Activated T-cell treated with anti-CD3 and anti-CD28 coated beads, Interleukin-2, amount 50 U/mL, for 1 hour (primary cell): ENCODE measurements at places on chromosomes 2 and 18.

- no peak for DNase-seq
These were observed at the start of gene RAMP1 for GRCh38 chr2:237859533-237860272. RAMP1 (plus strand) TSS chr2:237859623; CDS start chr2:237859676, 53 bp downstream.

DNA sequence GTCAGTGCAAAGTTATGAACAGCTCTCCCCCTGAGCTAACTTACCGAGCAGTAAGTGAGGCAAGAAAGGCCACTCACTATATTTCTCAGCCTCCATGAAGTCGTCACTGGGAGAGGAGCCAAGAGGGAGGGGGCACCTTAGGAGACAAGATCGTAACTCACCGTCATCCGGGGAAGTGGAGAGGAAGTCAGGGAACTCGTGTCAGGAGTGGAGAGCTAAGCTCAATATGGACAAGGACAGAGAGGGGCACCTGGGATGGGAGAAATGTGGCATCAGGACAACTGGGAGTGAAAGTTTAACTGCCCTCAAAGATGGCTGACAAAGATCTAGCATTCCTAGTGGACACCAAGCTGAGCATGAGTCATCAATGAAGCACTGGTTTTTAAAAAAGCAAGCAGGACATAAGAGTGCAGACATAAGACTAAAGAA lies 37.1 kb downstream of the BCL11A start:
- DNase-seq, result no peak

- no peak for DNase-seq
These were observed 53.3 kb downstream of the TNS1 start for GRCh38 chr2:217949447-217949846.

DNA sequence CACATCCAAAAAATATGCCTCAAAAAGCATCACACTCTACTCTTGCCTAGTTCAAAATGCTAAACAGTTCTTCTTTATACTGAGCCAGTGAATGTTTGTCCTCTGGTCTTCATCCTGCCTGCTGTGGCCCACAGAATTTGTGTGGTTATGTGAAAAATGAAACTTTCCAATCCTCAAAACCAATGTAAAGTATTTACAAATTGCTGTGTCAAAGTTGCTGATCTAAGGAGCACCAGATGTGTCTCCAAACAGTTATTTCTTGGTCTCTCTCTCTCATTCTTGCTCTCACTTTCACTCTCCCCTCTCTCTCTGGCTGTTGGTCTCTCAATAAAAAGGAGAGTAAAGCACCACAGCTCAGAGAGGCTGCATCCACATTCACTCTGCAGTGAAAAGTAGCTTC lies 23.0 kb downstream of the EPHA4 start:
- no peak for DNase-seq

DNA sequence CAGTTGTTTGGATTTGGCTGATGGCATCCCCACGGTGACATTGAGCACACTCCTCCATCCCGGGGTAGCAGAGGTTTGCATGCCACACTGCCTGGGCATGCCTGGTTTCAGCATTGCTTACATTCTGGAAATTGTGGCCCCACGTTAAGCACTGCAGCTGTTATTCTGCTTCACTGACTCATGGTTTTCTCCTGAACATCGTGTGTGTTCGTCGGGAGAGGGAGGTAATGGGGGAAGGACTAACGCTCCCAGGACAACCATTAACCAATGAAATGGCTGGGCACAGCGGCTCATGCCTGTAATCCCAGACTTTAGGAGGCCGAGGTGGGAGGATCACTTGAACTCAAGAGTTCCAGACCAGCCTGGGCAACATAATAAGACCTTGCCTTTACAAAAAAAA lies 28.2 kb upstream of the YWHAQ start:
- DNase-seq, result no peak

- no peak for DNase-seq
These were observed 1102.6 kb upstream of the PIK3C3 start for GRCh38 chr18:40852406-40852805.

DNA sequence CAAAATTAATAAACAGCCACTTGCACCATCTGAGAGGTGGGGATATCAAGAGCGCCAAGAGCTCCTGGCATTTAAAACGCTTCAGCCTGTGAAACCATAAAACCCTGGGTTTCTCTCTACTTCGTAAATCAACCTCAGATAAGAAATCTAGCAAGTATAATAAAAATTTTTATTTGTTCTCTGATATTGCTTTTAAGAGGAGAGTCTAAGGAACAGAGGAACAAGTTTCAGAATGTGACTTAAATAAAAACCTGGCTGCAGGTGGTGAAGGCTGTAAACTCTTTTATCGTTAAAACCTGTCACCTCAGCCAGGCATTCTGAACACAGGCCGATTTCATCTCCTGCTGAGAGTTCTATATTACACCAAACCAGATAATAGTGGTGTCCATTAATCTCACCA lies 9.9 kb downstream of the DYTN start:
- DNase-seq, result no peak

- no peak for DNase-seq
These were observed 61.8 kb upstream of the DCC start for GRCh38 chr18:52278191-52278590.

GRCh38 chr2:217258170-217258569 lies 398.3 kb upstream of the TNP1 start:
- no peak for DNase-seq

DNA sequence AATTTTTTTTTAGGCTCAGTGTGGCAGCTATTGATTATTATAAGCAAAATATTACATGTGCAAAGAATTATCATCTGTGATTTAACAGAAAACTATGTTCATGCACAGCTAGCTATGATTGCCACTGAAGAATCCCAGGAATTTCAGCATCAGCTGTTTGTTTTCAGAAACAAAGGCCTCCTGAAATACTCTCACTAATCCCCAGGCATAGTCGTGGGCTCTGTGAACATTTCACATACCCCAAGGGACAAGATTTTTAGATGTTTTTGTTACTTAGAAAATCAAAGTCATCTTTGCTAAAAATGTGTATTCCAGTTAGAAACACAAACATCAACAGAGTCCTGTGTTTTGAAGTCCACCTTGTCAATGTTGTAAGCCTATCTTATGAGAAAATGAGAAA lies 156.1 kb downstream of the MYO1B start:
- no peak for DNase-seq

DNA sequence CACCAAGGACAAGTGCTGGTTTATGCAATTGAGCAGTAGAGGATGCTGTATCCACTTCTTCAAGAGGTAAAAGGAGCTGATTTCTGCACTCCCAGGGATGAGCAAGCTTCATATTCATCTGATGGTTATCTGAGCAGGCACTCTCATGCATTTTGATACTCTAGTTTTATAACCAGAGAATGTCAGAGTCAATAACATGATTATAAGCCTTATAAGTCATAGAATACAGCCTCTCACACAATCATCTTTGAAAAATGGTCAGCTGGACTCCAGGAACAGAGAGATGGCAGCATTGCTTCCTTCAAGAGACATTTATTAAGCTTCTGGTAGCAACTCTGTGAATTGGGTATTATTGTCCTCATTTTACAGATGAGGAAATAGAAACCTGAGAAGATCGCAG lies 167.1 kb downstream of the SLC8A1 start:
- DNase-seq, result no peak

- no peak for DNase-seq
These were observed 50.2 kb downstream of the UNC80 start for GRCh38 chr2:209821806-209822205.

DNA sequence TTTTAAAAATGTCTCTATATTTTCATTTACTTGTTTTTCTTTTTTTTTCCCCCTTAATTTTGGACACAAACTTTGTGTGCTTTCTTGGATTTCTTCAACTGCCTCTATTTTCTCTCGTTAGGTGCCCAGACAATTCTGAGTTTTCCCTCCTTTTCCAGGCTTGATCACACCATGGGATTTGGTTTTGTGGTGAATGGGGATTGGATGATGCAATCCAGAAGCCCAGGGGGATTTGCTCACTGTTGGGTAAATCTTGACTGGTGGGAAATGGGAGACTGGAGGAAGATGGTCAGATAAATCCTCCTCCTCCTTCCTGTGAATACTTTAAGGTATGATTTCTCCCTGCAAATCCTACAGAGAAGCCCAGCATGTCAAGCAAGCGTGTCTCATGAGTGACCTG lies 19.5 kb upstream of the PAX8 start:
- no peak for DNase-seq

- no peak for DNase-seq
These were observed 403.5 kb downstream of the PARD3B start for GRCh38 chr2:204948822-204949221.

DNA sequence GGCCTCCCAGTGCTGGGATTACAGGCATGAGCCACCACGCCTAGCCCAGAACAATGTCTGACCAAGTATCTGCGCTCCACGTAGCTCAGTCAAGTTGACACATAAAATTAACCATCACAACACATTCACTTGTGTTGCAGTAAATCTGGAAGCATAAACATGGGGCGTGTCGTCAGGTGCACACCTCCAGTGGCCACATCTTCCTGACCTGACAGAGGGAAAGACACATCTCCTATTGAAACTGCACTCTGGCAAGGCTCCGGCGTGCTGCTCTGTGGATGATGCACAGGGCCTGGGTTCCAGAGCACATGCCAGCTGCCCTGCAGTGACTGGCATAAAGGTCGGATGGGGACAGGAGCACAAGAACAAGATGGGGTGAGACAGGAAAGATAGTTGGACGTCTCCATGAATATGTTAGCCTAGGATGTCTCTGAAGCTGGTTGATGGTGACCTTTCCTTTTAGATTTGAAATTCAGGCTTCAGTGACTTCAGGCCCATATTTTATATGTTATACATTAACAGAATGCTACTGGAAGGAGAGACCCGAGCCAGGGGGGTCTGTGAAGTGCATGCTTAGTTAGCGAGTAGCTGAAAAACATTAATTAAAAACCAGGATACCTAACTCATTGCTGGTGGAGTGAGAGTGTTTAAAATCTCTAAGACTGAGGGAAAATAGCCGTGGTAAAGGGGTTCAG lies 10.9 kb downstream of the IMPA2 start:
- no peak for DNase-seq

DNA sequence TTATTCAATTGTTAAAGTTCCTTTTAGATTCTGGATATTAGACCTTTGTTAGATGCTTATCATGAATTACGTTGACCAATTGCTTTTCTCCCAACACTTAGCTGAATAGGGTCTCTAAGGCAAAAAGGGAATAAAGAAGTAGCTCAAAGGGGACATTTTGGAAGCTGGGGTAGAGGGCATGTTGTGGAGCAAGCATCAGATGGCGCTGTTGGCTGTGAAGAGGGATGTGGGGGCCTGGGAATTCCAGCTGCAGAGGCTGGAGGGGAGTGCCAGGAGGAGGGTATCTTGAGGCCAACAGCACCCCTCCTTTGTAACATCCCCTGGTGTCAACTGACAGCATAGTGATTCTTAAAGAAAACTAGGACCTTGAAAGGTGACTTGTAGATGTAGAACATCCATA lies 198.2 kb downstream of the ADCYAP1 start:
- DNase-seq, result no peak

DNA sequence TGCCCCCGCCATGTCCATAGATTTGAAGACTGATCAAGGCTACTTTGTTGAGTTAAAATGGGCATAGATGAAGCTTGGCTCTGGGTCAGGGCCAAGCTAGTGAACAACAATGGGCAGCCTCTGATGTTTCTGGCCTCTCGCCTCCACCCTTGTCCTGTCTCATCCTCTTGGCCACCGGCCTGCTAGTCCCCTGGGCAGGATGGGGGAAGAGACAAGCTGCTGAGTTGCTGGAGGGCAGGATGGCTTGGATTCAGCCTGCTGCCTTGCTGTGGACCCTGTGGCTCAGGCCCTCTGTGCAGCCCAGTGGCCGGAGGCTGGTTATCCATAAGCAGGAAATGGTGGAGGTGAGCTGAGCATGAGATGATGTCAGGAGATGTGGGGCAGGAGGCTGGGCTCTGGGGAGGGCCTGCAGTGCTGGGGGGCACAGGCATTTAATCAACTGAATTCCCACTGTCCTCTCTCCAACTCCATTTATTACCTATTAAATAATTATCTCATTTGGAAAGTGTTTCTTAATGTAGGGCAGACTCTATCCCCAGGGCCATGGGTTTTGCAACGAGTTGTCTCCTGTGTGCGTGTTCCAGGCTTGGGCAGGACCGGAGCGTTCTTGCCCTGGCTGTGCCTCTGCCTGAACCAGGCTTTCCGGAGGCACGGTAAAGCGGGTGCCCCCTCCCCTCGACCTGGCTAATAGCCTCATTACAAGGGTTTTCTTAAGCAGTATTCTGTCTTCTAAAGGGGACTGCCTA lies 122.9 kb downstream of the GLI2 start:
- no peak for DNase-seq

- no peak for DNase-seq
These were observed 219.3 kb downstream of the SPP2 start for GRCh38 chr2:234269769-234270204.

DNA sequence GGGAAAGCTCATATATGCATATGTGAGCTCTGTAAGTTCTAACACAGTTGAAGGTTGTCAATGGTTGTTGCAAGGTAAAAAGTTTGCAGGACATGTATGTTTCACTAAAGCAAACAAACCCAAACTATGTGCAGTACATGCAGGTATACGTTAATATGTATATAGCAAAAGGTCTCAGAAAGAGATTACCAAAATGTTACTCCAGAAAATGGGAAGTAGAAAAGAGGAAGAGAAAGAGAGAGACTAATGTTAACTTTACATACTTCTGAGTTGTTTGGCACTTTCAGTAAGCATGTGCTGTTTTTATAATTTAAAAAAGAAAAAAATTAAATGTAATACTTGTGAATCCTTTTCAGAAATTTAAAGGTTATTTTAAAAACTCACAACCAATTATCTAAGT lies 32.8 kb upstream of the PEX13 start:
- DNase-seq, result no peak

DNA sequence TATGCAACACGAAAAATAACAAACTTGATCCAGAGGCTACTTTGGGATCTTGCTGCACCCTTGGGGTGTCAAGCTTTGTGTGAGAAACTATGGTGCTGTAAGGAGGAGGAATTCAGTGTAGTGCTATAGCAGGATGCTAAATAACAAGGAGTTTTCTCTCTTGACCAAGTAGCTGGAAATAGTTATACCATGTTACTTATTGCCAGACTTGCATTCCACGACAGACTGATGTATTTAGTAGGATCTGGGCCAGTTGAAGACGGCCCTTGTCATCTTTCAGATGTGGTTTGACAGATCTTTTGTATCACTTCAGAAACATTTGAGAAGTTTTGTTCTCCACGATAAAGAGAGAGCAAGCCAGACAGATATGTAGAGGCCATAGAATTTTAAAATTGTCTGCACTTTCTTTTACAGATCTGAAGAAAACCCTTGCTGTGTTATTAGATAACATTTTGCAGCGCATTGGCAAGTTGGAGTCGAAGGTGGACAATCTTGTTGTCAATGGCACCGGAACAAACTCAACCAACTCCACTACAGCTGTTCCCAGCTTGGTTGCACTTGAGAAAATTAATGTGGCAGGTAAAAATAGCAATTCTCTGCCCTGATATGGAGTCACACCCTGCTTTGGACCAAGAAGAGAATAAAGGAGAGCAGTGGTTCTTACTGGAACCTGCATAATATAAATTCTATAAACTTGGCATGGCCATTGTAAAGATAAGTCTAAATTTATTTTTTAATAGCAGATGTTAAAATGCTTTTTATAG lies 16.3 kb downstream of the MGAT5 start:
- no peak for DNase-seq

- no peak for DNase-seq
These were observed 21.6 kb downstream of the GCKR start for GRCh38 chr2:27518113-27518781.

GRCh38 chr2:71466301-71467179 lies 13.2 kb downstream of the DYSF start:
- DNase-seq, result no peak
